Globus pallidus (tissue), 1 donor: ENCODE measurements at places on chromosomes 11 and 22.

DNA sequence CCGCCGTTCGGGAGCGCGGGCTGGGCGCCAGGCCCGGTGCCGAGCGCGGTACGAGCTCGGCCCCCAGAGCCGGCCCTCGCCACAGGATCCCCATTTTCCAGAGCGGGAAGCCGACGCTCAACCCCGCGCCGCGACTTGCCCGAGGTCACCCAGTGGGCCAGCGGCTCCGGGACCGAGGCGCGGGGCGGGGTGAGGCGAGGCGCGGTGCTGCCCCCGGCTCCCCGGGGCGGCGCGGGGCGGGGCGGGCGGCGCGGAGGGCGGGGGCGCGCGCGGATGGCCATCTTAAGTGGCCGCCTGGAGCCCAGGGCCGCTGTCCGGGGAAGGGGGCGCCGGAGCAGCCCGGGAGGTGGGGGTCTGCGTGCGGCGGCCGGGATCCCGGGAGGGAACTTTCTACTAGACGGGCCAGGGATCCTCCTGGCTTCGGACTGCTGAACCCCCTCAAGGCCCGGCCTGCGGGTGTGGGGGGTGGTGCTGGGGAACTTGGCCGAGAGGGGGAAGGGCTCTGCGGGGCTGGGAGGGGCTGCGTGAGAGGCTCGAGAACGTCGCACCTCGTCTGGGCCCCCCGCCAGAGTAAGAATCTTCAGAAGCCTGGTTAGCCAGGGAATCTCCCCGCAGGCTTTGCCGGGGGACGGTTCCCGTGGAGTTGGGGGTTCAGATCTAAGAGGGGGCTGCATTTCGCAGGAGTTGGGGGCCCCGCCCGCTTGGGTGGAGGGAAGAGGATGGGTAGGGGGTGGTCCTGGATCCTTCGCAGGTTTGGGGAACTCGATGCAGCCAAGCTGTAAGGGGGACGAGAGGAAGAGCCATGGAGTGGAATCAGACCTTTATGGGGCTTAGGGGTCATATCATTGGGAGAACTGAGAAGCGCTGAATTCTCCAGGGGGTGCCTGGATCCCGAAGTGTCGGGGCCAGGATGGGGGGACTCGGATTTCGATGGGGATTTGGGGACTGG lies 678 bp upstream of the INPPL1 start:
- peak; percentile 62 for DNase-seq

GRCh38 chr11:34439610-34440198 lies 970 bp downstream of the CAT start:
- no peak for DNase-seq

DNA sequence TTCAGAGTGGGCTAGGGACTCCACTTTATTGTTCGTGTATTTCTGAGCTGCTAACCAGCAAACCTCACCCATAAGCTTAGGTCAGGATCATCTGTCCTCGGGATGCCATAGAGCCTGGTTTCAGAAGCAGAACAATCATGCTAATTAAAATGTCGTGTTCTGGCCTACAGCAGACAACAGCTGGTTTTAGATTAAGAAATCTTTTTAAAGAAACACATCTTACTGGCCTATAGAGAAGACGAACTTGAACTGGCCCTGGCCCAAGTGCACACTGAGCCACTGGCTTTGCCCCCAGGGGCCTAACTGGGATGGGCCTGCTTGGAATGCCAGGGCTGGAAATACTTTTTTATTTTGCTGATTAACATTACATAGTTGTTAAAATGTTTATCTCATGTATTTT lies 63.2 kb downstream of the ALX4 start:
- DNase-seq: no peak

DNA sequence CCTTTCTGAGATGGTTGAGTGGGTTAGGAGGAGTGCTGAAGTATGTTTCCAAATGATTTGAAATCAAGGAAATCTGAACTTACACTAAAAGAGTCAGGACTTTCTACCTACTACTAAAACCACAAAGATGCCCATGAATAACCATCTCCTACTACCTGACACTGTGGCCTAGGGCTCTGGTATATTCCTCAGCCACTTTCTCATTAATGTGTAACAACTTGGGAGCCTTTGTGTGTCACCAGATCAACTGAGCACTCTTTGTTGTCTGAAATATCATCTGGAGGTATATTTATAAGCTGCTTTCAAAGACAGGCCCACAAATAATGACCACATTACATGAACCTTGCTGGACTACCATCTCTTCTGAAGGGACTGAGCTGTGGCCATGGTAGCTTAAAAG lies 43.9 kb downstream of the RELT start:
- DNase-seq: no peak

DNA sequence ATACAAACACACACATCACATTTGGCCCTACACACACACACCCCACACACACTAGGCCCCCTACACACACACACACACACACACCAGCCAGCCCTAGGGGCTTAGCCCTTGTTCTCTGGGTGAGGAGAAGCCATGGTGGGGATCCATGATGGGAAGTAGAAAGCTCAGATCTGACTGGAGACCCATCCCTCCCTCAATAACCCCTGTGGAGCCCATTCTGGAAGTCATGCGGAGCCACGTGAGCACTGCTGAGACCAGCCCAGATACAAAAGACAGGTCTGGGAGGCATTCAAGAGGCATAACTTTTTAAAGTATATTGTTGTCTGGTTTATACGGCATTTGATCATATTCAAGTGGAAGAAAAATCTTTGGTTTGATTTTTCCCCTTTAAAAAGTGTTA lies 448.5 kb downstream of the SOX6 start:
- DNase-seq: no peak

GRCh38 chr11:111417011-111417765 lies 38.1 kb upstream of the POU2AF1 start:
- no peak for DNase-seq

DNA sequence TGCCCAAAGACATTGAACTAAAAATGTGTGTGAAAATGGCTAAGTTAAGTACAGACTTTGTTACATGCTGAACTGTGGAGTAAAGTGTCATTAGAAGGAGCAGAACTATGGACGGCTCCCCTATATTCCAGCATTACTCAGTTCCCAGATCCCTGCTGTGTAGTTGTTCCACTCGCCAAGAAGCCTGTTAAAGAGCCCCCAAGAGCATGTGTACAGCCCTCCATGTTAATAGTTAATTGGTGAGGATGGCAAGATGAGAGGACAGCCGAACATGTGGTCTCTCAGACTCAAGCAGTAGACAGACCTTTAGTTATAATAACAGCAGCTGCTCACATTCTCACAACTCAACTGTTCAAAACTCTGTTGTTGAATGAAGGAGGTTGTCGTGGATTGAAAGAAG lies 127.4 kb downstream of the ELP4 start:
- DNase-seq: no peak

DNA sequence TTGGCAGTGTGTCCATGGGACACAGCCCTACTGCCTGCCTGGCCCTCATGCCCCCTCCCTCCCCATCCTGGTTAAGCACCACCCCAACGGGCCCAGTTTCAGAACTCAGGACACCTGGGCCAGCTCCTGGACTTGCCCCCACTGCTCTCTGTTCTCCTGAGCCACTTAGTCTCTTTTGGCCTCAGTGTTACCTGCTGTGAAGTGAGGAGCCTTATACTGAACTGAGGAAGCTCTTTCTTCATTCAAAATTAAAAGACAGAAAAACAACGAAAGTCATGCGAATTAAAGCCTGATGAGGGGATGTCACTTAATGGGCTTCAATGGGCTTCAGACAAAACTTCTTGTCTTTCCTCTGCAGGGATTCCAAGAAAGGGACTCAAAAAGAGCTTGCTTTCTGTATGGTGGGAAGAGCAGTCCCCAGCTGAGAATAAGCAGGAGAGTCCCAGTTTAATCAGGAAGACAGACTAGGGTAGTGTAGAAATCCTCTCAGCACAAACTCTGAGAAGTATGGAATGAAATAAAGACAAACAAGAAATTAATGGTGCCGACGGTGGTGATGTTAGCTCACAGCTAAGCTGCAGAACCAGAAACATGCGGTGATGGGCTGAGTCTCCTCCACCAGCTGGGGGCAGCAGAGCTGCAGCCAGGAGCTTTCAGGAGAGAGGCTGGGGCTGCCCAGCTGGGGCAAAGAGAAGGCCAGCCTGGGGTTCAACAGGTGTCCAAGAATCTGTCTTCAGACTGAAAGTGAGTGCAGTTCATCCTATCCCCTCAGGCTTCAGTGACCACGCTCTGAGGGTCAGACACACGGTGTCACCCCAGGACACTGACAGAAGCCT lies 101.0 kb downstream of the GGTLC2 start:
- DNase-seq: peak; percentile 12

DNA sequence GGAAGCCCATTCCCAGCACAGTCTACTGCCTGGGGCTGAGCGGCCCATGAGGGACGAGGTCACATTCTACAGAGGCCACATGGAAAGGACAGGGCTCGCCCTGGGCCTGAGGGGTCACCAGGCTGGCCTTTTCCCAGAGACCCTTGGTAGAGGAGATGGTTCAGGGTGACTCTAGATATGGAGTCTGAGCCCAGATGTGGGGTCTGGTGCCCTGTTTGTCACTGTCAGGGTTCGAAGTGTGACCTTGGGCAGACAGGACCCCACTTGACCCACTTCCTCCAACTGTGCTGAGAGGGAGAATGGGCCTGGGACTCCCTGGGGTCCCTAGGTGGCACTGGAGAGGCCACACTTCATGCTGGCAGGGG lies 81.0 kb downstream of the MYEOV start:
- no peak for DNase-seq

- DNase-seq: no peak
Measured at GRCh38 chr22:21055880-21056319, 10.2 kb downstream of the LRRC74B start.

GRCh38 chr22:44088976-44089570 lies 65.0 kb downstream of the PARVB start:
- DNase-seq: peak; percentile 27

DNA sequence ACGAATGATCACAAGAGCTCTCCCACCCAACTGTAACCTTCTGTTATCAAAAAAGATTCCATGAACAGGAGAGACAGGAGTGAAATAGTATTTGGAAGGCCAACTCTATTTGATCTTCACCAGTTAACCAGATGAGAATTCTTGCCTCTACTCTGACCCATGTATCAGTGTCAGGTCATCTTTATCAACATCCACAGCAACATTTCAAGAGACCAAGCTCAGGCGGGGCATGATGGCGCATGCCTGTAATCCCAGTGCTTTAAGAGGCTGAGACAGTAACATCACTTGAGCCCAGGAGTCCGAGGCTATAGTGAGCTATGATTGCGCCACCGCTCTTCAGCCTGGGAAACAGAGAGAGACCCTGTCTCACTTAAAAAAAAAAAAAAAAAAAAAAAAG lies 62.3 kb downstream of the GAB2 start:
- DNase-seq: no peak

- peak; percentile 27 for DNase-seq
Measured at GRCh38 chr11:123020968-123021367, 39.3 kb upstream of the BSX start.

DNA sequence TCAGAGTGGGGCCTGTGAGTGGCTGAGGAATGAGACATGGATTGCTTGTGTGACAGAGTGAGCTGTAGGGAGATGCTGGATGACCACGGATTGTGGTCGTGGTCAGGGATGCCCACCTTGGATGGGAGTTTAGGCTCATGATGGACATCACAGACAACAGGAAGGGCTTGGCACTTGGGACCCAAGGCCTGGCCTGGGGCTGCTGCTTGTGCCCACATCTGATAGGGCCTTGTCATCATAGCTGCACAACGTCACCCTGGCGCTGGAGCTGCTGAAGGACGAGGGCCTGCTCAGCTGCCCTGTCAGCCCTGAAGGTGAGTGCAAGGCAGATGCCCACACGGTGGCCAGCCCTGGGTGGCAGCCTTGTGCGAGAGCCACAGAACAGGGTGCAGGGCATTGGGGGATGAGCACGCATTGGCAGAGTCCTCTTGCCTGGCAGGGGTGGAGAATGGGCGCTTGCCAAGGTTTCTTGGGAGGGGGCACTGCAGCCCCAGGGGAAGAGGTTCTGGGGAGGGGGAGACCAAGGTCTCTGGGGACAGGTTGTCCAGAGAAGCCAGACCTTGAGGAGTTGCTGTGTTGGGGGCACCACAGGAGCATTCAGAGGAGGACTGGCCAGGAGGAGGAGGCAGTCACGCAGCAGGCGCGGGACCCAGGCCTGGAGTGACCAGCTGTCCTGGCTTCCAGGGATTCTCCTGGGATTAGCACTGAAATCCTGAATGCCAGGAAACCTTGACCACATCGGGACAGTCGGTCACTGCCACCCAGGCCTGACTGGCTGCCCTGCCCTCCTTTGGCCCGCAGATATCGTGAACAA lies 25.0 kb downstream of the PARVG start:
- no peak for DNase-seq

DNA sequence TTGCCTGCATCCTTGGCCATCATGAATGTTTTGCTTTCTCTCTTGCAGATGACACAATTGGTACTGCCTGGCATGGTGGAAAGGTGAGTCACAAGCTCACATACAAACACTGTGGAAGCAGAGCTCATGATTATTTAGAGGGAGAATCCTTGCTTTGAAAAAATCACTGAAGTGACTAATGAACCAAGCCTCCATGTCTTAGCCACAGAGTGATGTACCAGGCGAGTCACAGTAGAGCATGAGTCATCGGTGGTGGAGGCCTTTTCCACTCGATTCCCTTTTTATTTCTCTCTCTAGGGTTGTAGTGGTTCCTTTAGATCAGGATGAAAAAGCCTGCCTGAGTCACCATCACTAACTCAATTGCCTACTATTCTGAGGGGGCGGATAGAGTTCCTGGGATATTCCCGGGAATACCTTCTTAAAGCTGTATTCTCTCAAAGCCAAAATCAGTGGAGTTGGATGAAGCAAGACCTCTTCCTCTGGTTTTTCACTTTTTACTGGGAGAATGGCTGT lies 49.6 kb upstream of the ALKBH3 start:
- no peak for DNase-seq

- DNase-seq: no peak
Measured at GRCh38 chr11:65867284-65868071, 5.1 kb downstream of the EFEMP2 start.

GRCh38 chr11:36098853-36099375 lies 155.1 kb downstream of the LDLRAD3 start:
- peak; percentile 63 for DNase-seq

DNA sequence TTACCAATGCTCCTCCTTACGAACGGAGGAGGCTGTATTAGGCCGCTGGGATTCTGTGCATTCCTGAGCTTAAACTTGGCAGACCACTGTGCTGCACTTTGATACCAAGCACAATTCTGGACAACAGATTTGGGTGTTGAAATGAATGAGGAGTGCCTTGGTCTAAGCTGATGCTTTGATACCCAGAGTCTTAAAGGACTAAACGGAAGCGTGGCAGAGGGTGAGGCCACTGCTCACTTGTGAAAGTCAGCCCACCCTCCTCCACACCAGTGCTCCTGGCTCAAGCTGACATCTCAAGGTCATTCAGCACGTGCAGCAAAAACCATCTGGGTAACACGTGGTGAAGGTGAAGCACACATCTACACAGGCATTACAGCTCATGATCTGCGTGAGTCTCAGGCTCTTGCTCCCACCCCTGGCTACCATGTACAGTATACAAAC lies 85.9 kb downstream of the MICAL3 start:
- DNase-seq: no peak

DNA sequence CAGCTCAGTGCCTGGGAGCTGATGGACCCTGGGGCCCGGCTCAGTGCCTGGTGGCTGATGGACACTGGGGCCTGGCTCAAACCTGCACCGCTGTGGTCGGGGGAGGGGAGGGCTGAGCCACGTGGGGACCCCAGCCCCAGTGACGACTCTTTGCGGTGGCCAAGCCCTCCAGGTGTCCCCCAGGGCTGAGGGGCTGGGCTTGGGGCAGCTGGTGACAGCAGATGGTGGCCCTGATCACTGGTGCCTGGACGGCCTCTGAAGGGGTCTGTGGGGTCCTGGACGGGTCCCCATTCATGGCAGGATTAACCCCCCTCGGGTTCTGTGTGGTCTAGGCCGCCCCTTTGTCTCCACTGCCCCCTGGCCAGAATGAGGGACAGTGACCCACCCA lies 3.4 kb upstream of the MUC5B start:
- no peak for DNase-seq
